Neural crest cell (in vitro differentiated cells): ENCODE measurements at places on chromosomes 7 and 10. TPM values are rescaled to one million over a fixed set of nuclear protein-coding genes. Genes with fewer than 3 reads are reported as not detected.

Gene AKR1C2
- 3.8 and 3.9 TPM in 2 replicates for total RNA-seq

- peaks cover 30% of the 10 kb centered on the region for H3K27me3 ChIP-seq
- peaks cover 2% of the 10 kb centered on the region for H3K36me3 ChIP-seq
- no peak overlapping the region for H3K27ac ChIP-seq
- peaks cover 28% of the 10 kb centered on the region for H3K4me1 ChIP-seq
- peak overlapping the region; percentile 85 for H3K4me3 ChIP-seq
These were observed 1.1 kb downstream of the FAM133B start for GRCh38 chr7:92589056-92589455.

DNA sequence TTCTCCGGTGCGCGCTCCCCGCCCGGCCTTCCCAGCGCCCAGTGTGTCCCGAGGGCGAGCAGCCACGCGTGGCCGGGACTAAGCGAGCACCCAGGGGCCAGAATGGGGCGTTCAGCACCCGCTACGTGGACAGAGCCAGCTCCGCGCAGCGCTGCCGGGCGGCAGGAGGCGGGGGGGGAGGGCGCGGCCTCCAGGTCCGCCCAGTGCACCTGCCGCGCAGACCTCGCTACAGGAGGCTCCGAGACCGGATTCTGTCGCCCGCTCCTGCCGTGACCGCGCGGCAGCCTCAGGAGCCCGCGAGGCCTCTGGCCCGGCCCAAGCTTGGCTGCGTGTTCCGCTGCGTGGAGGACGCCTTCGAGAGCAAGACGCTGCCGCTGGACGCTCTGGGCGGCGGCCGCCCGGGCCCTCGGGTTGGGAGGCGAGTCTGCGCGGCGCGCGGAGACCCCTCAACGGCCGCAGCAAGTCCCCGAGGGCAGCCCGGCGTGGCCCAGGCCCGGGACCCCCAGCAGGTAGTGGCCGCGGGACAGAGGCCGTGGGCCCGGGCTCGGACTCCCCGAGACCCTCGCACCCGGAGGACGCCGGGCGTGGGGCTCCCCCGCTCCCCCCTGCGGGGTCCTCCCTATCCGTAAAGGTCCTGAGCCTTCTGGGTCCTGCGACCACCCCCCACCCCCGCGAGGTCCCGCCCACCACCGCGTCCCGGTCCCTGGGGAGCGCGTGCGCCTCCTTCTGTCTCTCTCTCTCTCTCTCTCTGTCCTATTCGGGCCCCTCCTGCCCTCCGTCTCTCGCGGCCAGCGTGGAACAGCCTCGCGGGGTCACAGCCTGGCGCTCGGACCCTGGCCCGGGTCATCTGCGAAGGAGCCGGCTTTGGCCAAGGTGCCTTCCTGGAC, 904 bp upstream of the DPYSL4 start:
- H3K4me3 ChIP-seq = peak overlapping the region; percentile 86
- peaks cover 23% of the 10 kb centered on the region for H3K4me1 ChIP-seq
- peaks cover 64% of the 10 kb centered on the region for H3K27me3 ChIP-seq
- no peak for DNase-seq
- H3K27ac ChIP-seq = no peak overlapping the region

DNA sequence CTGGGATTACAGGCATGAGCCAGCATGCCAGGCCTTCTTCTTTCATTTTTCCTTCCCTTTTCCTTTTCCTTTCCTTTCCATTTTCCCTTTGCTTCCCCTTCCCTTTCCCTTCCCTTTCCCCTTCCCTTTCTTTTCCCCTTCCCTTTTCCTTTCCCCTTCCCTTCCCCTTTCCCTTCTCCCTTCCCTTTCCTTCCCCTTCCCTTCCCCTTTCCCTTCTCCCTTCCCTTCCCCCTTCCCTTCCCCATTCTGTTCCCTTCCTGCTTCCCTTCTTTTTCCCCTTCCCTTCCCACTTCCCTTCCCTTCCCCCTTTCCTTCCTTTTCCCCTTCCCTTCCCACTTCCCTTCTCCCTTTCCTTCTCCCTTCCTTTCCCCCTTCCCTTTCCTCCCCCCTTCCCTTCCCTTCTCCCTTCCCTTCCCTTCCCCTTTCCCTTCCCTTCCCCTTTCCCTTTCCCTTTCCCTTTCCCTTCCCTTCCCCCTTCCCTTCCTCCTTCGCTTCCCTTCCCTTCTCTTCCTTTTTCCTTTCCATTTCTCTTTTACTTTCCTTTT, 712.2 kb upstream of the POM121L12 start:
- H3K36me3 ChIP-seq = peaks cover 3% of the 10 kb centered on the region
- no peaks in the 10 kb centered on the region for H3K27me3 ChIP-seq
- H3K27ac ChIP-seq = no peak overlapping the region

DNA sequence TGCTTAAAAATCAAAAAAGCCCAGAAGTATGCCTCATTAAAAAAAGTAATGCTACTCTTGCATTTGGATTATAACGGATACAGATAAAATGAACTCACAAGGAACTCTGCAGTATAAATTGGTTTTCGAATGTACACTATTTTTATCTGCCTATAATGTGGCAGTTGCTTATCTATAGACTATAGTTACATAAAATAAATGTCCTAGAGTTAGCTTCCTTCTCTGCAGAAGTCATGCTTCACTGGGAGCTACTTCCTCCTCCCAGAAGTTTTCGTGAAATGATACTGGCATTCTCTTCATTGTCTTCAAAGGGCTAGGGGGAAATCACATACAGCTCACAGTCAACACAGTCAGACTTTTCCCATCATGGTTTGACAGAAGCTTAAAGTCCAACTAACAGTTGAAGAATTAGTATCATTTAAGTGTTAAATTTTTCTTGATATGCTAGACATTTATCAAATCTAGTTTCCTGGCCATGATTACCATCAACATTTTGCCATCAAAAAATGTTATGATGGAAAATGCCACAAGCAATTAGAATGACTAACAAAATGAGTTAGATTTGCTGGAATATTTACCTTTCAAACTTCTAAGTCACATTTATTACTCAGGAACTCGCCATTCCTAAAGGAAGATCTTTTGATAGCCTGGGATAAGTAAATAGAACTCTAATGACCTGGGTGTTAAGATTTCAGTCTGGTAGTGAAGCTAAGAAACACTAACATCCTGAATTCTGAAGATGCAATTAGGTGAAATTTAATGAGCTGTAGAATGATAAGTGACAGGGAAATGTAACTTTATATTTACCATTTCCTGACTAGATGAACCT, 87.3 kb upstream of the TRIL start:
- peaks cover 30% of the 10 kb centered on the region for H3K4me1 ChIP-seq
- H3K4me3 ChIP-seq = no peak overlapping the region
- DNase-seq = no peak
- H3K27ac ChIP-seq = no peak overlapping the region

Gene PDK4
- 0.07 TPM in 1 of 2 replicates, not detected in the other for total RNA-seq

Gene POU6F2
- total RNA-seq = 7.6 and 7.9 TPM in 2 replicates

Gene SP8
- total RNA-seq = 33.7 and 34.1 TPM in 2 replicates

Gene PPP1R17
- total RNA-seq = 1.2 and 1.4 TPM in 2 replicates

DNA sequence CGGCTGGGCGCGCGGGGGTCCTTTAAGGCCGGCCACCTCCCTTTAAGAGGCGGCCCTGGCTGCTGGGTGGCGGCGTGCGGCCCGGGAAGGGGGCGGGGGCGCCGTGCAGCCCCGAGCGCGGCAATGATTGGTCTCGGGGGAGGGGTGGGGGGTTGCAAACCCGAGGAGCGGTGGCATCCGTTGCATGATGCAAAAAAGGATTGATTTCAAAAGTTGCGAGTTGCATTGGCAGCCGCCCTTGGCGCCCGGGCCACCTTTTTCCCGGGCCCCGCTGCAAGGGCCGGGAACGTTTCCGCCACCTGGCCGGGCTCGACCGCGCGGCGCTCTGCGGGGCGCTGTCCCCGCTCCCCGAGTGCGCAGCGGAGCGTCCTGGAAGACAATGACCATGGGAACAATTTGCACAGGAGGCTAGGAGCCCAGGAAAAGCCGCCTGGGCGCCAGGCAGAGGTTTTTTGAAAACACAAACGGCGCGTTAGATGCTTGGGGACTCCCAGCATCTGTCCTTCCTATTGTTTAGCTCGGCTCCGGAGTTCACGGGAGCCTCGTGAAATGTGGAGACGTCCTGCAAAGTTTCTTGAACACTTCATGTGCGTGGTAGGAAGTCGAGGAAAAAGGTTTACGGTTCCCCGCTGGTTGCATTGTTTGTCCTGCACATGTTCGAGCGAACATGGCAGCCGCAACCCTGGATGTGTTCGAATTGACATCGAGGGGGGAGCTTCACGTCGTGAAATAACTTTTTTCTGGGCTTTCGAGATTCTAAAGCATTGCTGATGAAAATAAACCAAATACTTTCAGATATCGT, at the start of gene SEPHS1:
SEPHS1 (minus strand) TSS at position 78 of the 802 bp plus-strand sequence. CDS start 3,343 bp downstream, outside the sequence.
- H3K27me3 ChIP-seq = peaks cover 48% of the 10 kb centered on the region
- peaks cover 5% of the 10 kb centered on the region for H3K36me3 ChIP-seq
- H3K27ac ChIP-seq = peak within 1 kb of the TSS; percentile 98
- peak within 1 kb of the TSS; percentile 94 for H3K4me3 ChIP-seq
- peak; percentile 72 for DNase-seq

DNA sequence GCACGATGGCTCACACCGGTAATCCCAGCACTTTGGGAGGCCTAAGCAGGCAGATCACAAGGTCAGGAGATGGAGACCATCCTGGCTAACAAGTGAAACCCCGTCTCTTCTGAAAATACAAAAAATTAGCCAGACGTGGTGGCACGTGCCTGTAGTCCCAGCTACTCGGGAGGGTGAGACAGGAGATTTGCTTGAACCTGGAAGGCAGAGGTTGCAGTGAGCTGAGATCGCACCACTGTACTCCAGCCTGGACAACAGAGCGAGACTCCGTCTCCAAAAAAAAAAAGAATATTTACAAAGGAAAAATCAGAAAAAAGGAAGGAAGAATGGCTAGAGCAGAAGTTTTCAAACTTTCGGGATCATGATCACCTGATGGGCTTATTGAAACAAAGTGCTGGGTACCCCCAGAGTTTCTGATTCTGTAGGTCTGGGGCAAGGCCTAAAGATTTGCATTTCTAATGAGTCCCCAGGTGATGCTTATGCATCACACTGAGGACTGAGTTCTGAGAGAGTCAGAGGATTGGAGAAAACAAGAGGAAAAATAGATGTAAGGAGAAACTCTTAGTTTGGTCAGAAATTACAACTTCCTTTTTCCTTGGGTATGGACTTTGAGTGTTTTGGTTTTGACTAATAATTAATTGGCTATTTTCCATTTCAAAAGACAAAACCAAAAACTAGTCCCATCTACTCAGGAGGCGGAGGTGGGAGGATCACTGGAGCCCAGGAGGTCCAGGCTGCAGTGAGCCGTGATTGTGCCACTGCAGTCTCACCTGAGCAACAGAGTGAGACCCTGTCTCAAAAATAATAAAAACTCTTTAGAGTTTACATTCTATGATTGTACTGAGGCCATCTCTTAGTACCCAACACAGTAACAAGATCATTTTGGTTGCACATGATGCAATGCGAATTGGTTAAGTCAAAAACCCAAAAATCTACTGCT, 14.4 kb downstream of the MARCHF5 start:
- no peaks in the 10 kb centered on the region for H3K27me3 ChIP-seq
- no peaks in the 10 kb centered on the region for H3K36me3 ChIP-seq
- peaks cover 14% of the 10 kb centered on the region for H3K4me1 ChIP-seq
- no peak overlapping the region for H3K4me3 ChIP-seq
- no peak for DNase-seq

DNA sequence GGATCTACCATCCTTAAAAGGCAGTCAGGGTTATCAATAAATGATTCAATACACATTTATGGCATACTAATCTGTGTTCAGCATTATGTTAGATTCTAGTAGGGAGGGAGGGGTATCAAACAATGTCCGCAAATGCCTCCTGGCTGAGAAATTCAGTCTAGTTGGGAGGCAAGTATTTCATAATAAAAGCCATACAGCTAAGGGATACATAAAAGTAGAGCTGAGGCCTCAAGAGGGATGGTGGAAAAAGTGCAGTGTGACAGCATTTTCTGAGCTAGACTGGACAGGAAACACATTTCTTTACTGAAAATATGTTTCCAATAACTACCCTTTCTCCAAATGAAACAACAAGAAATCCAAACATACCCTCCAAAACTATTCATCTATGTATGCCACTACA, 152.8 kb upstream of the LRRN3 start:
- H3K36me3 ChIP-seq = peaks cover 12% of the 10 kb centered on the region
- no peaks in the 10 kb centered on the region for H3K27me3 ChIP-seq
- DNase-seq = no peak
- H3K4me3 ChIP-seq = no peak overlapping the region

GRCh38 chr10:8498881-8499280, 444.4 kb downstream of the GATA3 start:
- no peak for DNase-seq
- H3K27ac ChIP-seq = no peak overlapping the region
- H3K27me3 ChIP-seq = peaks cover 28% of the 10 kb centered on the region
- no peak overlapping the region for H3K4me3 ChIP-seq

GRCh38 chr7:46201961-46202360, 280.9 kb upstream of the IGFBP3 start:
- H3K4me3 ChIP-seq = no peak overlapping the region
- no peak for DNase-seq
- no peak overlapping the region for H3K27ac ChIP-seq
- H3K27me3 ChIP-seq = no peaks in the 10 kb centered on the region
- peaks cover 25% of the 10 kb centered on the region for H3K4me1 ChIP-seq

DNA sequence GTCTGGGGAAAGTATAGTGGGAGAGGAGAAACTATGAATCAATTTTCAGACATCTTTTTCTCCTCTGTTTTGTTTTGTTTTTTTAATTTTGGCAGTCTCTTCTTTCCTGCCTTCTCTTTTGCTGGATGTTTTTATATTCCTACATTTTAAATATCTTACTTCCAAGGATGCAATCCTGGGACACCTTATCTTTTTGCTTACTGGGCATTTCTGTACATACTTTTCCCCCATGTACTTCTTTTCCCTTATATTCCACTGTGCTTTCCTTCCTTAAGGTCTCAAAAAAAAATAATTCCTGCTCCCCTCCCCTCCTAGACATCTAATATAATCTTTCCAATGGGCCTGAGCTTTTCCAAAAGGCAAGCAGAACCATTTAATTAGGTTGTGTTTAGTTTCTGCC, 701.1 kb downstream of the NRG3 start:
- H3K36me3 ChIP-seq = no peaks in the 10 kb centered on the region
- H3K4me1 ChIP-seq = peaks cover 38% of the 10 kb centered on the region
- no peak overlapping the region for H3K4me3 ChIP-seq
- H3K27ac ChIP-seq = no peak overlapping the region
- H3K27me3 ChIP-seq = no peaks in the 10 kb centered on the region

- DNase-seq = no peak
- peaks cover 12% of the 10 kb centered on the region for H3K36me3 ChIP-seq
- no peak overlapping the region for H3K27ac ChIP-seq
- H3K4me3 ChIP-seq = no peak overlapping the region
These were observed 639.4 kb downstream of the ACTR3B start for GRCh38 chr7:153398789-153399553.

DNA sequence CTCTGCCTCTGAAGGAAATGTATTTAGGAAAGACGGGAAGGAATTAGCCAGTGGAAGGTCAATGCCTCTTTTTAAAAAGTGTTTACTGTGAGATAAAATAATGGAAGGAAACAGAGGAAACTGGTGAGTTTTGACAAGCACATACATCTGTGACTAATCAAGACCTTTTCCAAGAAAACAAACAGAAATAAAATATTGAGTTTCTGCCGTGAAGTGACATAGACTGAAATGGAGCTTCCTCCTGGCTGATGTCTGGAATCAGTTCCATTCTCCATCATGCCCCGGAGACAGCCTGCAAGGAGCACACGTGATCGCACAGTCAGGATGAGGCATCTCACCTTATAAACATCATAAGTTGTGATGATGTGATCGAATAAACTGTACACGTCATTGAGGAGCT, 30.7 kb downstream of the TECTB start:
- H3K27me3 ChIP-seq = peaks cover 2% of the 10 kb centered on the region
- no peak overlapping the region for H3K4me3 ChIP-seq
- H3K36me3 ChIP-seq = no peaks in the 10 kb centered on the region

- peaks cover 21% of the 10 kb centered on the region for H3K4me1 ChIP-seq
- H3K27me3 ChIP-seq = no peaks in the 10 kb centered on the region
- no peaks in the 10 kb centered on the region for H3K36me3 ChIP-seq
- H3K27ac ChIP-seq = no peak overlapping the region
- DNase-seq = no peak
These were observed 97.6 kb upstream of the GSDME start for GRCh38 chr7:24854866-24855265.

Gene GRID1
- total RNA-seq = 1.1 and 1.2 TPM in 2 replicates

Gene SPDYE5
- not detected in 2 replicates for total RNA-seq
